GM23248 (cell line): ENCODE measurements at places on chromosomes 6 and 20. TPM values are rescaled to one million over a fixed set of nuclear protein-coding genes. Genes with fewer than 3 reads are reported as not detected.
A peak's percentile ranks its signal among the peaks of the same experiment; 100 is the strongest.

TREML1 gene
- not detected in 2 replicates for total RNA-seq

FLRT3 gene
- 2.3 and 2.4 TPM in 2 replicates for total RNA-seq

MYT1 gene
- not detected in 2 replicates for total RNA-seq

NHSL1 gene
- total RNA-seq, result 6.2 and 9.4 TPM in 2 replicates

CDSN gene
- total RNA-seq, result not detected in 2 replicates

MUC21 gene
- not detected in 2 replicates for total RNA-seq

LPA gene
- total RNA-seq, result not detected in 2 replicates

TUBB1 gene
- not detected in 2 replicates for total RNA-seq

SLC35D3 gene
- total RNA-seq, result not detected in 2 replicates

CARMIL1 gene
- total RNA-seq, result 6.3 and 10.9 TPM in 2 replicates

TDRD6 gene
- total RNA-seq, result not detected in 2 replicates

- peak; percentile 67 for DNase-seq
- no peaks in the 10 kb centered on the region for H3K36me3 ChIP-seq
- peaks cover 40% of the 10 kb centered on the region for H3K4me1 ChIP-seq
- peak overlapping the region; percentile 82 for H3K27ac ChIP-seq
Measured at GRCh38 chr20:3890398-3890751, 1.2 kb downstream of the PANK2 start.

- DNase-seq, result peak; percentile 83
- H3K4me1 ChIP-seq, result peaks cover 18% of the 10 kb centered on the region
- peaks cover 10% of the 10 kb centered on the region for H3K27me3 ChIP-seq
Measured at GRCh38 chr6:71107911-71108420, 151.1 kb upstream of the B3GAT2 start.

- H3K27ac ChIP-seq, result no peak overlapping the region
- no peak overlapping the region for H3K4me3 ChIP-seq
Measured at GRCh38 chr6:159201336-159201735, 32.1 kb downstream of the FNDC1 start.

- H3K27me3 ChIP-seq, result no peaks in the 10 kb centered on the region
- 0 out of 2 replicates have a peak, but pooled peaks cover 8% of the 10 kb centered on the region for H3K4me1 ChIP-seq
- H3K36me3 ChIP-seq, result 0 out of 2 replicates have a peak, but pooled peaks cover 3% of the 10 kb centered on the region
- no peak overlapping the region for H3K4me3 ChIP-seq
Measured at GRCh38 chr6:13807696-13808095, 6.7 kb downstream of the MCUR1 start.

DNA sequence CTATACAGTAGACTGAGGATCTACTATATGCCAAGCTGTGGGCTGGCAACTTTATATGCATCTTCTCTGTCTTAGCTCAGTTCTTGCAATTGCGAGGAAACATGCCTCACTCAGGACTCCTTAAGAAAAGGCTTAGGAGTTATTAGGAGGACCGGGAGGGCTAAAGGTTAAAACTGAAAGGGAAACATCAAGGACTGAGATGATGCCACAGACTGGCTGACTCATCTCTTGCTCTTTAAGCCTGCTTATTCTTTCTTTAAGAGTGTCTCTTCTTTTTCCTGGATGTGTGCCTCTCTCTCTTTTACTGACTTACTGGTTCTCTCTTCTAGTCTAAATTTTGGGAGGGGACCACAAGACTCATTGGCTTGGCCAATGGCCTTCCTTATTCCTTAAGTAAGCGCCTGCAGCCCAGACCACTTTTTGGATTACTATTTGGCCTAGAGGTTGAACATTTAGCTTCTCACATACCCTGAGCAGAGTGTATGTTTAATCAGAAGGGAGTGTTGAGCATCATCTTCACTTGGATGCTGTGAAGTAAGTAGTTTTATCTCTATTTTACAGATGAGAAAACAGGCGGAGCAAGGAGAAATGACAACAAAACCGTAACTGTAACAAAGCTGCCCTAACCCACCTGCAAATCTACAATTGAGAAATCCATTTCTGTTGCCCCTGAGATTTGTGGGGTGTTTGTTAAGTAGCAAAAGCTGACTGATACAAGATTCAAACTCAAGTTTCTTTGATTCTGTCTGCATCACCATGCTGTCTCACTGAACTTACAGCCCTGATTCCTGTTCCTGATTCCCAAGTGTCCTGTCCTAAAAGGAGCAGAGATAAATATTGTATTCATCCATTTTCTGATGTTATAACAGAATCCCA, 7.2 kb upstream of the SDC4 start:
- H3K4me1 ChIP-seq, result peaks cover 37% of the 10 kb centered on the region
- no peaks in the 10 kb centered on the region for H3K36me3 ChIP-seq
- peak; percentile 86 for DNase-seq
- peak overlapping the region; percentile 53 for H3K27ac ChIP-seq

- H3K27me3 ChIP-seq, result no peaks in the 10 kb centered on the region
- no peaks in the 10 kb centered on the region for H3K36me3 ChIP-seq
- H3K4me1 ChIP-seq, result peaks cover 12% of the 10 kb centered on the region
- DNase-seq, result no peak
- no peak overlapping the region for H3K27ac ChIP-seq
- H3K4me3 ChIP-seq, result no peak overlapping the region
Measured at GRCh38 chr6:31205638-31206037, 35.2 kb upstream of the POU5F1 start.

DNA sequence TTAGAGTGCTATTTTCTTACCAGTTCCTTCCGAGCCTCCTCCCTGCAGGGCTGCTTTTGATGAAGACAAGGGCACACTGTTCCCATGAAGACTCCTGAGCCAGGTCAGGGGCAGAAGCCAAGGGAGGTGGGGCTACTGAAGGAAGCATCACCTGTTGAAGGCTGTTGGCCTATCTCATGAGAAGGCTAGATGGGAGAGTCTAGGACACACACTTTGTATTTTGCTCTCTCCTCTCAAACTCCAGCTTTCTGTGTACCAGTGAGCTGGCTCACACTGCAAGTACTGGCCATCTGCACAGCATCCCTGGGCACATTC, 683.2 kb upstream of the ID4 start:
- no peaks in the 10 kb centered on the region for H3K36me3 ChIP-seq
- DNase-seq, result no peak
- peaks cover 24% of the 10 kb centered on the region for H3K4me1 ChIP-seq
- H3K27me3 ChIP-seq, result no peaks in the 10 kb centered on the region

DNA sequence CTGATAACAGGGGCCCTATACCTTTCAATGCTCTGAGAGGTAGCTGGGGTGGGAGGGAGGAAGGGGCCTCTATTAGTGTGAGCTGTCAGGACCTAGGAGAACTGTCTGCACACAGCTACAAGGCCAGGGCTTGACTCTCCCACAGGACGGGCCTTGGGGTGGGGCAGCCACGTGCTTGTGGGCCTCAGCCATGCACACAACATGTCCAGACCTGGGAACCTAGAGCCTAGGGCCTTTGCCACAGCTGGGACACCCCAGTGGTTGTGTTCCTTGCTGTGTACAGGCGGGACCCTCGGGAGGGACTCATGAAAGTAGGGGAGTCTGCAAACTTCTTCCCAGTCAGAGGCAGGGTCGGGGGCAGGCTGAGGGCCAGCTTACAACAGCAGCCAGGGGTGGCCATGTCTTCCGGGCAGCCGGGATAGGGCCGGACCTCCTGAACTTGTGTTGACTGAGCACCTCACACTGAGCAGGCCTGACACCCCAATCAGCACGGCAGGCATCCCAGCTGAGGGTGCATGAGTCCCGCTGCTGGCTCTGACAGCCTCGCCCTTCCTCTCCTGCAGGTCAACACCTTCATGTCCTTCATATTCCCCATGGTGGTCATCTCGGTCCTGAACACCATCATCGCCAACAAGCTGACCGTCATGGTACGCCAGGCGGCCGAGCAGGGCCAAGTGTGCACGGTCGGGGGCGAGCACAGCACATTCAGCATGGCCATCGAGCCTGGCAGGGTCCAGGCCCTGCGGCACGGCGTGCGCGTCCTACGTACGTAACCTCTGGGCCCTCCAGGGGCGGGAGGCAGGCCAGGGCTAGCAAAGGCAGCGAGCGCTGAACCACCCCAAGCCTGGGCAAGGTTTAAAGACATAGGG, 41.9 kb upstream of the MRGBP start:
- no peak overlapping the region for H3K27ac ChIP-seq
- H3K4me3 ChIP-seq, result no peak overlapping the region
- 0 out of 2 replicates have a peak, but pooled peaks cover 4% of the 10 kb centered on the region for H3K4me1 ChIP-seq
- H3K36me3 ChIP-seq, result no peaks in the 10 kb centered on the region
- H3K27me3 ChIP-seq, result peaks cover 9% of the 10 kb centered on the region

GRCh38 chr6:8065519-8065911, 1.3 kb upstream of the BLOC1S5 start:
- no peaks in the 10 kb centered on the region for H3K27me3 ChIP-seq
- H3K36me3 ChIP-seq, result peaks cover 4% of the 10 kb centered on the region; the same call in 1 of the 2 replicates
- H3K4me1 ChIP-seq, result peaks cover 10% of the 10 kb centered on the region; the same call in 1 of the 2 replicates
- DNase-seq, result peak; percentile 15
- H3K27ac ChIP-seq, result no peak overlapping the region
- H3K4me3 ChIP-seq, result no peak overlapping the region

- DNase-seq, result peak; percentile 73
- peak overlapping the region; percentile 9; the same call in 1 of the 2 replicates for H3K4me3 ChIP-seq
- H3K27me3 ChIP-seq, result no peaks in the 10 kb centered on the region
- H3K4me1 ChIP-seq, result peaks cover 23% of the 10 kb centered on the region
Measured at GRCh38 chr6:17042422-17043147, 59.3 kb upstream of the STMND1 start.

- H3K27me3 ChIP-seq, result no peaks in the 10 kb centered on the region
- H3K4me1 ChIP-seq, result no peaks in the 10 kb centered on the region
- no peaks in the 10 kb centered on the region for H3K36me3 ChIP-seq
- H3K4me3 ChIP-seq, result no peak overlapping the region
Measured at GRCh38 chr6:17551383-17551958, 48.6 kb upstream of the FAM8A1 start.

DNA sequence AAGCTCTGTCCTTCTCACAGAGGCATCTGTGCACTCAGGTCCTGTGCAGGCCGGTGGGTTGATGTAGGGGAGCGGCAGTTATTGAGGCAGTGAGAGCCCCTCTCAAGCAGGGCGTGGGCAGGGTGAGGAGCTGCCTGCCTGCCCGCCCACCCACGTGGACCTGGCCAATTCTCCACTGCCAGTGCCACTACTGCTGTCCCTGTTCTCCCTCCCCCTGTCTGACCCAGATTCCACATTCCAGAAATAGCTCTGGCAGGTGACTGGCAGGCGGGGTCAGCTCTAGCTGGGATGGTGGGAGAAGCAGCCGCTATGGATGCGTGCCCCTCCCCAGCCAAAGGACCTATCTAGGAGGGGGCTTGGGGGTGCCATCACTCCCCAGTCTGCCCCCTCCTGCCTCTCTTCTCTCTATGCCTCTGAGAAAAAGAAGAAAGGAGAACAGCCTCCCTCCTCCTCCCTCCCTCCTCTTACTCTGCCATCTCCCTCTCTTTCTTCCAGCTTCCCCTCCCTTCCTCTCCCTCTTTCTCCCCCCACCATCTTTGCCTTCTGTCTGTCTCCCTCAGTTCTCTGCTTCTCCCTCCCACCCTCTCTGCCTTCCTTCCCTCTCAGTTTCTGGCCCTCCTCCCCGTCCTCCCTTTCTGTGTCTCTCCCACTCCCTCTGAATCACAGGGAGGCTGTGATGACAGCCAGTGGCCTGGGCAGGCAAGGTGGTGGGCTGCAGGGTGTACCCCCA, 86.5 kb upstream of the MYL9 start:
- H3K36me3 ChIP-seq, result no peaks in the 10 kb centered on the region
- H3K4me3 ChIP-seq, result no peak overlapping the region
- H3K27me3 ChIP-seq, result no peaks in the 10 kb centered on the region
- peaks cover 9% of the 10 kb centered on the region; the same call in 1 of the 2 replicates for H3K4me1 ChIP-seq
- DNase-seq, result peak; percentile 17

DNA sequence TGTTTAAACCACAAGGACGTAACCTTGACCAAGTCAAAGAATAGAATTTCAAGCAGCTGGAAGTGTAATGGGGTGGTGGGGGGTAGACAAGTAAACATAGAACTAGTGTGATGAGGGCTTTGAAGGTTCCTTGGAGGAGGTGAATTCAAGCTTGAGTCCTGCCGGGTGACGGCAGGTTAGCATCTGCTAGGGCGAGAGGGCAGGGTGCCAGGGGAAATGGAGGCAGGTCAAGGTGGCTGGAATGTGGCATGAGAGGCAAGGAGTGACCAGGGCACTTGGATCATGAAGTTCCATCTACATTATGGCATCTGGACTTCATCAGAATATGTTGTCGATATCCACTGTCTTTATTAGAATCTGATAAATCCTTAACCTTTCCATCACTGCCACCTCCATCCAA, 207.5 kb upstream of the SLC35B3 start:
- H3K4me1 ChIP-seq, result no peaks in the 10 kb centered on the region
- DNase-seq, result no peak
- no peak overlapping the region for H3K27ac ChIP-seq
- no peaks in the 10 kb centered on the region for H3K27me3 ChIP-seq
- H3K36me3 ChIP-seq, result no peaks in the 10 kb centered on the region
- no peak overlapping the region for H3K4me3 ChIP-seq

GRCh38 chr6:104407957-104408356, 451.8 kb downstream of the HACE1 start:
- H3K4me1 ChIP-seq, result no peaks in the 10 kb centered on the region
- no peak overlapping the region for H3K4me3 ChIP-seq
- H3K27me3 ChIP-seq, result no peaks in the 10 kb centered on the region
- DNase-seq, result no peak
- H3K27ac ChIP-seq, result no peak overlapping the region
- H3K36me3 ChIP-seq, result no peaks in the 10 kb centered on the region

GRCh38 chr20:10034717-10035571, at the start of gene ANKEF1:
TSS of gene ANKEF1 (plus strand) at chr20:10034987. CDS start at chr20:10038302, 3,315 bp downstream.
- peak; percentile 18 for DNase-seq
- no peak within 1 kb of the TSS for H3K27ac ChIP-seq
- H3K27me3 ChIP-seq, result 0 out of 2 replicates have a peak, but pooled peaks cover 18% of the 10 kb centered on the region

DNA sequence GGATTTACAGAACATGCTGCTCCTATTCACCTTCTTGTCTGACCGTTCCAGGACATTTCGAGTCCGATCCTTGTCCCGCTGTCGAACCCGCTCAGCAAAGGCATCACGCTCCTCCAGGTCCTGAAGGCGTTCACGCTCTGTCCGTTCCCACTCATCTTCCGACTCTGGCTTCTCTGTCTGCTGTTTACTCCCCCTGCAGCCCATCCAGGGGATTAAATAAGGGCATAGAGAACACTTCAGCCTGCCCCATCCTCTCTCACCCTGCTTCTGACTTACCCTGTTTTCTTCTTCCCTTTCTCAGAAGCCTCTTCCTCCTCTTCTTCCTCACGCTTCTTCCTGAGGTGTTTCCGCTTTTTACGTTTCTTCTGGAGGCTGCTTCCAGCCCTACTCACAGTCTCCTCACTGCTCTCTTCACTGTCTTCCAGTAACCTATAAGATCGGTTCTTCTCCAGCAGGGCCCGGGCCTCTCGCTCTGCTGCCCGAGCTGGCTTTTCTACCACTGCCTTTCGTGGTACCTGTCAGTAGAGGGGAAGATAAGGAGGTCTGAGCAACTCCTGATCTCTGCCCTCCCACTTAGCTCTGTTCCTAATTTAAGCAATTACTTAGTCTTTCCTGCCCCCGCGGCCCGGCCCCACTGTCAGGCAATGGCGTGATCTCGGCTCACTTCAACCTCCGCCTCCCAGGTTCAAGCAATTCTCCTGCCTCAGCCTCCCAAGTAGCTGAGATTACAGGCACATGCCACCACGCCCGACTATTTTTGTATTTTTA, 1.9 kb downstream of the DHX16 start:
- H3K4me3 ChIP-seq, result peak overlapping the region; percentile 96
- H3K27me3 ChIP-seq, result no peaks in the 10 kb centered on the region
- H3K27ac ChIP-seq, result no peak overlapping the region
- peak; percentile 51 for DNase-seq

- no peaks in the 10 kb centered on the region for H3K4me1 ChIP-seq
- peak; percentile 27 for DNase-seq
- peaks cover 16% of the 10 kb centered on the region for H3K27me3 ChIP-seq
- H3K4me3 ChIP-seq, result peak within 1 kb of the TSS; percentile 61
Measured at GRCh38 chr6:34465531-34466241, at the start of gene PACSIN1. TSS of gene PACSIN1 (plus strand) at chr6:34466076. CDS start at chr6:34526306, 60,230 bp downstream.
